NCI-H2029 (cell line): ENCODE measurements at places on chromosomes 13 and 19.

- no peak for DNase-seq
These were observed 2.4 kb downstream of the LIN7B start for GRCh38 chr19:49116544-49116943.

DNA sequence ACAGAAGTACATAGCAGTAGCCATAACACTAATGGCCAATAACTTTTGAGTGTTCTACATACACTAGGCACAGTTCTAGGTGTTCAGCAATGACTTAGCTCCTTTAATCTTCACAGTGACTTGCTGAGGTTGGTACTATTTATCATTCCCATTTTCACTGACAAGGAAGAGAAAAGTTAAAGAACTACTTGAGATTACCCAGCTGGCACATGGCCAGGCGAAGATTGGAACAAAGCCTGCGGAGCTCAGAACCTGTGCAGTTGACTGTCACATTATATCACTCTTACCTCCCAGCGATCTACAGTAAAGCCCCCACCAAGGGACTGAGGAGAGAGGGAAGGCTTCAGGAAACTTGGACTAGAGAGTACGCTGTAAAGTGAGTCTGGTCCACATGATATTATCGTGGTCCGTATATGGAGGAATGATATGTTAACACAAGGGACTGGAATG, 42.4 kb upstream of the WDFY2 start:
- DNase-seq: no peak

- no peak for DNase-seq
These were observed 1.3 kb upstream of the TGFB1 start for GRCh38 chr19:41355035-41355434.

GRCh38 chr13:46598140-46598819, 45.3 kb downstream of the LRCH1 start:
- DNase-seq: no peak

GRCh38 chr13:74191410-74191809, 57.2 kb upstream of the KLF12 start:
- DNase-seq: no peak

- DNase-seq: no peak
These were observed 1.0 kb downstream of the IRF2BP1 start for GRCh38 chr19:45884682-45885555.

- no peak for DNase-seq
These were observed 56.0 kb upstream of the FLT1 start for GRCh38 chr13:28550721-28551497.

DNA sequence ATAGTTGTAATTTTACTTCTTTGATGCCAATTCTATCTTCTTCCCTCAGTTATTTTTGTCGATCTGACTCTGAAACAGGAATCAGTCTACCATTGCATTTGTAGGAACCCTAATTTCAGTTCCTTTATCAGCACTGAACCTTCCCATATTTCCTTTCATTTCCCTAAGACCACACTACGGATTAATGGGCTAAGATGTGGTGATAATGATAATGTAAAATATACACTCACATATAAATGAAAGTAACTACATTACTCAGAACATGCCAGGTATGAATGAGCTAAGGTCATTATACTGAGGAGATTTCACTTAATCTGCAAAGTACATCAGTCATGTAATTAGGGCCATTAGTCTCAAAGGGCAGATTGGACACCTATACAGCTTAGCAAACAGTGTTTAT, 60.2 kb upstream of the RFC3 start:
- DNase-seq: no peak

GRCh38 chr13:50437252-50437651, 406.2 kb downstream of the DLEU7 start:
- DNase-seq: no peak

DNA sequence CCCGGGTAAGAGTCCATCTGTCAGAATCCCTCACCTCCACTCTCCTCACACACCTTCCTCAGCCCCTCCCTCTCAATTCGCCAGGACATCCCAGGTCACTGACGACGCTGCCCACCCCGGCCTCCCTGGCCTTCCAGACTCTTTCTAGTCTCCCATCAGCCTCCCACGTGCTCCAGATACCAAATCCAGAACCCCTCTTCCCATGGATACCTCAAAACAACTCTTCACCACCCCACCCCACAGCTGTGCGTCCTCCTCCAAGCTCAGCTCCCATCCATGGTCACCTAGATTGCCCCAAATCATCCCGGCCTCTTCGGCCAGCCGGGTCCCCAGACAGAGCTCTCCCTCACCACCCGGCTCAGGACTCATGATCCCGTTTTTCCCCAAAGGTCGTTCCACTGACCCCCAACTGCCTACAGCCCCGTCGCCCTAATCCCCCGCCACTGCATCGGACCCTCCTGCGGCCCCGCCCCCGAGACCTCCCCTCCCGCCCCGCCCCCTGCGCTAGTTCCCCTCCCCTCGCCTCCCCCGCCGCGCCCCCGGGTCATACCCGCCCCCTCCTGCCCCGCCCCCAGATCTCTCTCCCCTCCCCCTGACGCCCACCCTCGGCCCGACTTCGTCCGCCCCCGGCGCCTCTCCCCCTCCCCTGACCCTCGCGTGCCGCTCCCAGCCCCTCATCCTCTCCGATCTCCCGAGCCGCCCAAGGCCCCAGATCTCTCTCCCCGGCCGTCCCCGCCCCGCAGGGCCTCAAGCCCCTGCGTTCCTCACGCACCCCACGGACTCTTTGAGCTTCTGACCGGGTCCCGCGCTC, 546 bp downstream of the UBXN6 start:
- peak; percentile 39 for DNase-seq

DNA sequence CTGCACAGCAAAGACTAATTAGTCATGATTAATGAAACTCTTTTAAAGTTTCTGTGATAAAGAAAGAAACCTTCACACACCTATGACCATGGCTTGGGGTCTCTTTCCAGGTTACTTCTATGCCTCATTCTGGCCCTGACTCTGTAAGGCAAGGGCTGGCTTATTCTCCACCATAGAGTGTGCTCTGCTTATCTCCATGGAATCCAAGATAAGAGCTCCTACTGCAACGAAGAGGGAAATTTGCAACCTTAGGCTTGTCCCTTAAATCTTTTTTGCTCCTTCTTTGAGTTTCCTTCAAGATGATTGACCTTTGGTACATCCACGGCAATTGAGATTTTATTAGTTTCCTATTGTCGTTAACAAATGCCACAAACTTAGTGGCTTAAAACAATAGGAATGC, 239.9 kb downstream of the SPRY2 start:
- DNase-seq: no peak

DNA sequence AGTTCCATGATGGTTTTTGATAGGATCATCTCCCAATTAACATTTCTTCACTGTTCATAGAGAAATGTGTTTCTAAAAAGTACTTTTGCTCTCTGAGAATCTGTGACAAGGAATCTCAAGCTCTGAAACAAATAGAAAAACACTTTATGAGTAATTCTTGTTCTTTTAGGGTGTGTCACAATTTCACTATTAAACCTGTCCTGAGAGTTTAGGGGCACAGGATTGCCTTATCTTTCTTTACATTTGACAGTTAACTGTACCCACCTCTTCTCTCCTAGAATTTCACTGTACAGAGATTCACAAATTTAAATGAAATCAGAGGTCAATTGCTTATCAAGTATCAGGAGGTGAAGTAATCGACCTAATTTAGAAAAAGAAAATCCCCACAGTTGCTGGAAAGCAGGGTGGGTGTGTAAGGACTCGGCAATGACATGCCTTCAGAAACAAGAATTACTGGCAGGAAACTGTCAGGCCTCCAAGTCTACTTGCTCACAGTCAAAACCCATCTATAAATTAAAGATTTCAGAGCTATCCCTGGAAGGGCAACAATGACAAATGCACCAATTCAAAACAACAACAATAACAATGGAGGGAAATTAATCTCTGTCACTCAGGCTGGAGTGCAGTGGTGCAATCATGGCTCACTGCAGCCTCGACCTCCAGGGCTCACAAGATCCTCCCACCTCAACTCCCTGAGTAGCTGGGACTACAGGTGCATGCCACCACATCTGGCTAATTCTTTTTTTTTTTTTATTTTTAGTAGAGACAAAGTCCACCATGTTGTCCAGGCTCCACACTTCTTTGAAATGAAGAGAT, 250.2 kb downstream of the ABCC4 start:
- no peak for DNase-seq

- DNase-seq: no peak
These were observed 63.4 kb downstream of the SMARCA4 start for GRCh38 chr19:11024259-11024658.

GRCh38 chr19:16449330-16449961, 22.3 kb downstream of the EPS15L1 start:
- no peak for DNase-seq

- no peak for DNase-seq
These were observed 19.0 kb upstream of the PLPP2 start for GRCh38 chr19:310141-310651.

DNA sequence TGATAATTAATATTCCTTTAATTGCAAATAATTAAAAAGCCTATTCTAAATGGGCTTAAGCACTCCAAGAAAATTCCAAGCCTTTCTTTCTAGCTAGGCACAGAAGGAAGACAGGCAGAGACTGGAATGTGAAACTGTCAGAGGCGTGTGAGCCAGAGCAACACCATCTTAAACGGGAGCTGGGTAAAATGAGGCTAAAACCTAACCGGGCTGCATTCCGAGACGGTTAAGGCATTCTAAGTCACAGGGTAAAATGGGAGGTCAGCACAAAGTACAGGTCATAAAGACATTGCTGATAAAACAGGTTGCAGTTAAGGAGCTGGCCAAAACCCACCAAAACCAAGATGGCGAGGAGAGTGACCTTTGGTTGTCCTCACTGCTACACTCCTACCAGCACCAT, 300.4 kb downstream of the SLITRK6 start:
- DNase-seq: no peak

GRCh38 chr13:76845865-76846264, 40.3 kb downstream of the KCTD12 start:
- no peak for DNase-seq

DNA sequence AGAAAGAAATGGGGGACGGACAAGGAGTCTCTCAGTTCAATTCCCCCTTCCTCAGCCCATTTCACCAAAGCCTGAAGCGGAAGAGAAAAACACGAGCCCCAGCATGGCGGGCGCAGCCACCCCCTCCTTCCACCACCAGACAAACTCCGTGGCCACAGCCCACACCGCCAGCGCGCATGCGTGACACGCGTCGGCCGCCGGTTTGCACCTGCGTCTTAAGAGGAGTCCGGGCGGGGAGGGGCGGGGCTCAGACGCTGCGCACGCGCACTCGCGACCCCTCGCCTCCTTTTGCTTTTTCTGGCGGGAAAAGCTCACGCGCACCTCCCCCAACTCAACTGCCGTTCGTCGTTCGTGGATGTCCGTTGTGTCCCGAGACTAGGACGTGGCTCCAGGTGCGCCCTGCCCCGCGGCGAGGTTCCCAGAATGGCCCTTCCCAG, at the start of gene KASH5:
TSS of gene KASH5 (plus strand) at position 314 of the 437 bp plus-strand sequence. CDS start 2,635 bp downstream, outside the sequence.
- peak; percentile 55 for DNase-seq

DNA sequence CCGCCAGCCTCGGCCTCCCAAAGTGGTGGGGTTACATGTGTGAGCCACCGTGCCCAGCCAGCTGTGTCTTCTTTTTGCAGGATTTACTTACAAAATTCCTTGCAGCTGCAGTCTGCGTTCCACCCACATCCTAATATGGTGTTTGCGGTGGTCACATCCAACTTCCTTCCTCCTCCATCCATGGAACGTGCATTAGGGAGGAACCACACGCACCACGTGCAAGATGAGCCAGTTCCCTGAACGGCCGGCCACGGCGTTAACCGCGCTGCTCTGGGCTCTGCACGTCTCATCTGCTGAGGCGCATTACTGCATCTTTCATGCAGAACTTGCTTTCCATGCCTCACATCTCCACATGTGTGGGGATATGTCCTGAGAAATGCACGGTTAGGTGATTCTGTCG, 13.0 kb upstream of the SIGLEC11 start:
- DNase-seq: no peak

- DNase-seq: no peak
These were observed 32.4 kb downstream of the PPP1R37 start for GRCh38 chr19:45125360-45125759.

- DNase-seq: no peak
These were observed 12.4 kb downstream of the CEBPG start for GRCh38 chr19:33385956-33386355.

DNA sequence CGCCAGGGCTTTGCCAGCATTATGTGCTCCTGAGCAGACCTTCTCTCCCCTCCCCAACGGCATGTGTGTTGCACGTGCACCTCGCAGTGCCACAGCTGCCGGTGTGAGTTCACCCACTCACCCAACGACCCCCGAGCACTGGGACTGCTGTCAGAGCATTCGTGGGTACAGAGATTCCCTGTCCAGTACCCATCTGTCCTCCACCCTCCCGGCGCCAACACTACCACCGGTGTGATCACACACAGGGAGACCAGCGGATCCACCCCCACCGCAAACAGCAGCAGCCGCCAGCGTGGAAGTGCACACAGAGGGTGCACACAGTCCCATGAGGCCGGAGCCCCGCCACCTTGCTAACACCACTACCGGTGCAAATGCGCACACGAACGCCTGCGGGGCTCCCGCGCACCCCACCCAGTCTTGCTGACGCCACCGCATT, 15.9 kb downstream of the LILRA1 start:
- DNase-seq: no peak

DNA sequence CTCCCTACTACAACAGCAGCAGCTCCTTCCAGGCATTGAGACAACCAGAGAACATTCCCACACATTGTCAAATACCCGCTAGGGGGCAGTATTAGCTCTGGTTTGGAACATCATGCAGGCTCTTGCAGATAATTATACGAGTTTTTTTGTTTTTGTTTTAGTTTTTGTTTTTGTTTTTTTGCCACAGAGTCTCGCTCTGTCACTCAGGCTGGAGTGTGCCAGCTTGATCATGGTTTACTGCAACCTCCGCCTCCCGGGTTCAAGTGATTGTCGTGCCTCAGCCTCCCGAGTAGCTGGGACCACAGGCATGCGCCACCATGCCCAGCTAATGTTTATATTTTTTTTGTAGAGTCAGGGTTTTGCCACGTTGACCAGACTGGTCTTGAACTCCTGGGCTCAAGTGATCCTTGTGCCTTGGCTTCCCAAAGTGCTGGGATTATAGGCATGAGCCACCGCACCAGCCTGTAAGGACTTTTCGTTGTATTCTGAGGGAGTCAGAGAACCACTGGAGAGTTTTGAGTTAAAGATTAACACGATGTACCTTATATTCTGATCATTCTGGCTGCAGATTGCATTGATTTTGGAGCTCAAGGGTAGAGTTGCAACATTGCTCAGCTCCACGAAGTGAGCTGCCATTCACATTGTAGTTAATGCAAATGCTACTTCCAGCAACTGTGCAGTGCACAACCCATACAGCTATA, 41.7 kb upstream of the CEACAM20 start:
- peak; percentile 67 for DNase-seq

GRCh38 chr19:47608969-47609905, at the start of gene BICRA:
Gene BICRA, plus strand, starts transcription at chr19:47609134. Its CDS starts 64,441 bp downstream, at chr19:47673575.
- DNase-seq: peak; percentile 75

GRCh38 chr13:36057547-36057946, 73.6 kb downstream of the DCLK1 start:
- DNase-seq: no peak

DNA sequence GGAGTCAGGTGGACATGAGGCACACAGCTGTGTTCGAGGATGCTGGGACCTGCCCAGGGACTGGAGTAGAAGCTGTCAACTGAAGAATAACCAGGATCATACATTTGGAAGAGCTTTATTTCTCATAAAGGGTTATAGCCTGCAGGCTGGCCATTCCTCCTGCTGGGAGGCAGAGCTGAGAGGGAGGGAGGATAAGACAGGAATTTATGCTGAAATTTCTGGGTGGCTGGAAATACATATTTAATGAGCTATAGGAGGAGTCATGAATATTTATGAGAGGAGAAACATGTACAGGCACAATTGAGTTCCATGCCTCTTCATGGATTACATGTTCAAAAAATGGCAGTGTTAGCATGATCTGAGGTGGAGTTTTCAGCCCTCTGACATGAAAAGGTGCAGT, 151.9 kb downstream of the SHISA2 start:
- no peak for DNase-seq
